ENCODE measurements at places on chromosomes 6 and 20.

- DNase-seq, result no peak
Observed at GRCh38 chr6:147384029-147384428, 124.5 kb upstream of the SAMD5 start.

GRCh38 chr6:131574133-131574532 is 1.1 kb downstream of the ARG1 start:
- DNase-seq, result no peak

DNA sequence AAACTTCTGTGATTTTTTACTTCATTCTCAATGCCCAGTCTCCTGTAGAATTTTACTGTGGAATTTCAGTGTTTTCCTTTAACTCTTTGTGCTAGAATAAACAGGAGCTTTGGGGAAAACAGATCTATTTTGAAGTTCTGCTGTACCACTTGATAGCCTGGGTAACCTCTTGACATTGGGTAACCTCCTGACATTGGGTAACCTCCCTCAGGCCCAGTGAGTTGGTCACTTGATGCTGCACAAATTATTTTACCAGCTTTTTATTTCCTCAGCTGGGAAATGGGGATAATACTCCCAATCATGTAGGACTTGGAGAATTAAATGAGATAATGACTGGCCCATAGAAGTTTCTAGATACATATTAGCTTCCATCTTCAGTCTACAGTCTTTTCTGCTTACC is 137.3 kb upstream of the TOP1 start:
- no peak for DNase-seq

GRCh38 chr6:78700991-78701390 is 166.4 kb upstream of the IRAK1BP1 start:
- DNase-seq, result no peak

DNA sequence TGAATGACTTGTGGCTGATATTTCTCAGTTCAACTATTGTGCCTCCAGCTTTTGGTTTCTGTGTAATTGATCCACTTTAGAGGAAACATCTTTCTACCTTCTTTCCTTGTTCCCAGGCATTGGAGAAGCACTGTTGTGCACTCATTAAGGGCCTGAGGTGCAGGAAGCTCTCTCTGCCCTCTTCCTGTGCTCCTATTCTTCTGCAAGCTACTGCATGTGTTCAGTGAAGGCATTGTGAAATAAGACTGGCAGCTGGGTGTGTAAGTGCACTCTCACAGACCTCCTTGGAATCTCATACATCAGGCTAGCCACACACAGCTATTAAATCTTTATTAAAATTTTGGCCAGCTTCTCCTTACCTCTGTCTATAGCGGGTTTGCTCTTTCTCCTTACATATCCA is 177.8 kb downstream of the OGFRL1 start:
- no peak for DNase-seq

- DNase-seq, result no peak
Observed at GRCh38 chr6:95804847-95805541, 210.8 kb upstream of the FUT9 start.

GRCh38 chr6:148388521-148388920 is 45.9 kb downstream of the SASH1 start:
- no peak for DNase-seq

- DNase-seq, result no peak
Observed at GRCh38 chr20:36860811-36861624, 14.9 kb upstream of the TLDC2 start.

DNA sequence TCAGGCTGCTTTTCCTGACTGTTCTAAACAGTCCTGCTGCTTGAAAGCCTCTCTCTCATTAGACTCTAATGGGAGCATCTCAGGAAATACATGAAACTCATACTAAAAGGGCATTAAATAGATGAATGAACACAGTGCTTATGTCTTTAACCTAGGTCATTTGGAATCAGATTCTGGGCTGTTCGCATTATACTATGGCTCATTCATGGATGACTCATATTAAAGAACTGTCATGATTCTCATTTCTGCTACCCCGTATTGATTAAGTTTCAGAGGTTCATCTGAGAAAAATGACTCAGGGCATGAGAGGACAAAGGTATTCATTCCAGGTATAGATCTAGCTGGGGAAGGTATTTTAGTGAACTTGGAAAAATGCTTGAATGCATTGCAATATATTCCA is 335.5 kb downstream of the GJA1 start:
- DNase-seq, result no peak

GRCh38 chr6:2733324-2733723 is 17.4 kb downstream of the MYLK4 start:
- no peak for DNase-seq

- DNase-seq, result peak; percentile 34
Observed at GRCh38 chr6:163457637-163458561, 43.4 kb downstream of the QKI start.

DNA sequence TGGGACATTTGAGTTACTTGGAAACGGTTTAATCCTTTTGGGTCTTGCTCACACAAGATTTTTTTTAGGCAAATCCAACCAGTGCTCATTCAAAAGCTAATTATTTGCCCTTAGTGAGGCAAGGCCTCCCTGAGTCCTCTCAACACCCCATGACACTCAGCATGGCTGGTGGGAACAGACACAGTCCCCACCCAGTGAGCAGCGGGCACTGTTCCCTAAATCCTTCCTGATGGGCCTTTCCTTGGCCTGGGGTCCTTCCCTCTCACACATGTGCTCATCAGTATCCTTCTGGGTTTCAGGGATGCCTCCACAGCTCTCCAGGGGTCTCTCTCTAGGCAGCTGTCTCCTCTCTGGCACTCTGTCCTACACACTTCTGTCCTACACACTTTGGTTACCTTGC is 28.0 kb downstream of the PLAGL2 start:
- DNase-seq, result no peak

DNA sequence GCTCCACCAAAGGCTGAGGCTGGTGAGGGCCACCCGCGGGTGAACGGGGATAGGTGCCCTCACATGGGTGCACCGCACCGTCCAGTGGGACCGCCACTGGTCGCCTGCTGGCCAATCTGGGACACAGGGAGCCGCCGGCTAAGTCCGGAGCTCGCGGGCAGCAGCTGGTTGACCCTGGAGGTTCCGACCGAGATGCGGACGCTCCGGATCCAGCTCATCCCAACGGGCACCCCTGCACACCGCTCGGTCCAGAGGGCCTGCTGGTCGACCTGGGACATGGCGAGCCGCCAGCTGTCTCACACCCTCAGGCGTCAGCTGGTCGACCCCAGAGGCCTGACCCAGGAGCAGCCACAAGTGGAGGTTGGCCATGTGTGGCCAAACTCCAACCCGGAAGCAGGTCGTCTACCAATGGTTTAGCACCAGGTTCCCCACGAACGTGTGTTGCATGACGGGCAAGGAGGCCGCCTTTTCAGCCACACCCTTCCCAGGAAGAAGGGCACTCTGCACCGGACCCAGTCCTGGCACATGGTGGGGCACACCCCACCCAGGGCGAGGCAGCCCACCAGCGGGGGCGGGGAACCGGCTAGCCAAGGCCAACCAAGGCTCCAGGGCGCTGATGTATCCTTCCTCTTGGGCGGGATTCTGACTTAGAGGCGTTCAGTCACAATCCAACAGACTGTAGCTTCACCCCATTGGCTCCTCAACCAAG is 746.0 kb upstream of the DEFB115 start:
- no peak for DNase-seq

DNA sequence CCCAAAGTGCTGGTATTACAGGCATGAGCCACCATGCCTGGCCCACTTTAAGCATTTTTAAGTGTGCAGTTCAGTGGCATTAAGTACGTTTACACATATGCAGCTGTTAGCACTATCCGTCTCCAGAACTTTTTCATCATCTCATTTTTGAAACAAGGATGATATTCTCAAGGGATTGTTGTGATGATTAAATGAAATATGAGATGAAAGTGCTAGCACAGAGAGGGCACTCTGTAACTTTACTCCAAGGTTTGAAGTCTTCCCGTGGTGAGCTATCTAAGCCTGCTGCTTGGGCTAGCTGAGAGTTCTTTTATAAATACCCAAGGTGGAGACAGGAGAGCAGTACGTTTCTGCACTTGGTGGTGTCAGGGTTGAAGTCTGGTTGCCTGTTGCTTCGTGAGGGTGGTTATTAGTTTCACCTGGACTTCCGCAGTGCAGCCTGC is 6.6 kb downstream of the TM9SF4 start:
- DNase-seq, result peak; percentile 25

GRCh38 chr6:69106511-69106910 is 471.4 kb downstream of the ADGRB3 start:
- no peak for DNase-seq

DNA sequence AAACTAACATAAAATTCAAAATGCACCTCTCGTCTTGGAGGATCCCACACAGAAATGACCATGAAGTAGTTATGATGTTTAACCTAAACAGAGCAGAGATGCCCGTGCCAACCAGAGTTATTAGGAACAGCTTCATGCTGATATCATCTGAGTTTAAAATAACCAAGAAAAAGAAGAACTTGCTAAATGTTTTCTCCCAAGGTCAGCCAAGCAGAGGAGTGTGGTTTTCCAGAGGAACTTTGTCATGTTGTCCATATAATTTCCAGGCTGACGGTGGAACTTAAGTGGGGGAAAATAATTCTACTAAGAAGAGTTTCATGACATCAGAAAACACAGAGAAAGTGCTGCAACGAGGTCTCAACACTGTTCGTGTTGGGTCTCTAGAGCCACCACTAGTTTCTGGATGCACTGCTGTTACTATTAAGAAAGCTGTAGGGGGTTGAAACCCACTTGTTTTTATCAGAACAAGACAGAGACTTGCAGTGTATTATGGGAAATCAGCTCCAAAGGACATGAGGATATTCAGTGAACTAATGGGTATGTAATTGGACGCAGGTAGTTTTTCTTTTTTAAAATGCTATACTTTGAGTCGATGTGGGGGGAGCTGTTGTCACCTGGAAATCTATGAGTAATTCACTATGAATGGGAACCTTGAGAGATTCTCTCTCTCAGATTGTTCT is 5.2 kb downstream of the AGPAT4 start:
- DNase-seq, result no peak

DNA sequence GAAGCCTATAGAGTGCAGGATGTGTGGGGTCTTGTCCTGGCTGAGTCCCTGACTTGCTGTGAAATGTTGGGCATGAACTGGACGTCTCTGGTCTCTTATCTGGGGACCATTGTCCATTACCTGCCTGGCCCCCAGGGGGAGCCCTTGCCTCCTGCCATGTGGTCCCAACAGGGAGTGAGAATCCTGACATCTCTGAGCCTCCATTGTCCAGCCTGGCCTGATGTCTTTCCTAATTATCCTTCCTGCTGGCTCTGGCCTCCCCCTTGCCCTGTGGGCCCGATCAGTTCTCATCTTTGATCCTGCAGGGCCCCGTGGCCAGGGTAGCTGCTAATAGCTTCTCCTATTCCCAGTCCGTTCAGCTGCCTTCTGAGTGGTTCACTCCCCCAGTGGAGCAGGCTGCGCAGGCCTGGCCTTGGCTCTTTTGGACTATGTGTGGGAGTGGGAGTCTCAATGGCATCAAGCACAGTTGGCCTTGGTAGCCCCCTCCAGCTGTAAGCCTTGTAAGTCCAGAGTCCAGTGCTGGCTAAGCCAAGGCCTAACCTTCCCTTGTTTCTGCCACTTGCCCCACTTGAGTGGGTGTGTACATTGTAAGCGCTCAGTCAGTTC is 77.9 kb upstream of the RALY start:
- DNase-seq, result peak; percentile 66

DNA sequence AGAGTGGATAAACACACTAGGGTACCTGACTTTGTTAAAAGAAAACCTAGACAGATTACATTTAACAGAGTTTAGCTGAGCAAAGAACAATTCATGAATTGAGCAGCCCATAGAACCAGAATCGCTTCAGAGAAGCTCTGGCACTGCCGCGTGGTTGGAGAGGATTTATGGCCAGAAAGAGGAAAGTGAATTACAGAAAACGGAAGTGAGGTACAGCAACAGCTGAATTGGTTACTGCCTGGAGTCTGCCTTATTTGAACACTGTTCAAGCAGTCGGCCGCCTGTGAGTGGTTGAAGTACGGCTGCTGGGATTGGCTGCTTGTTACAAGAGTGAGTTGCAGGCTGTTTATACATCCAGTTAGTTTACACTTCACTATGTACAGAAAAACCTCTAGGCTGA is 253.8 kb upstream of the CDYL start:
- peak; percentile 43 for DNase-seq

- peak; percentile 56 for DNase-seq
Observed at GRCh38 chr6:132813173-132813856, 1.1 kb upstream of the RPS12 start.

- DNase-seq, result no peak
Observed at GRCh38 chr6:29720863-29721262, 2.4 kb upstream of the HLA-F start.

DNA sequence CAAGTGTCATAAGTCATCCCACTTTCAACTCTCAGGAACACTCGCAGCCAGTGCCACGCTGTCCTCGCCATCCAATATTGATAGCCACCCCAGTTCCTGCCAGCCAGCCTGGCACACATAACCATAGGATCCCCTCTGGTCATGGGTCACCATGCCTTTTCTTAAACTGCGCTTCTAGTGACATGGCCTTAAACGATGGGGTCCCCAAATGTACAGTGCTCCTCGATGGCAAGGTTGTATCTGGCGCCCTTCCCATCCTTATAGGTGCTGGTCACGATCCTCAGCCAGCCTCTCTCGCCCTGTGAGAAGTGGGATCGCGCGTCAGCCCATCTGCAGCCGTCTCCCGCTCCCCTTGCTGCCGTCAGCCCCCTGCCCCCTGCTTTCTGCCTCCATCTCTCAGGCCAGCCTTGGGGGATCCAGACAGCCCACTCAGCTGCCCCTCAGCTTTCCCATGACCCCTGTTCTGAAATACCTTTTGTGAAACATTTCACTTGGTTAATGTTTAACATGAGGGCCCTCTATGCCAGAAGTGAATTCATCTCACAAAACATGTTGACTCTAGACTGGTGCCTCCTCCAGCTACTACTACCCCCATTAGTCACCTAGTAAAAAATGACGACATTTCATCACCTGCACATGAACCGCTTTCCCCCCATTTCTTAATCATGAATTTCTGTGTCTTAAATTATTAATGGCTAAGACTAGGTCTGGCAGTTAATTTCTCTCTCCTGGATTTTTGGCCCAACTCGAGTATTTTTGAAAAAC is 11.4 kb downstream of the CTSZ start:
- no peak for DNase-seq

GRCh38 chr6:89680551-89680950 is 42.0 kb upstream of the LYRM2 start:
- no peak for DNase-seq

GRCh38 chr6:128131036-128131435 is 230.2 kb upstream of the THEMIS start:
- DNase-seq, result no peak

DNA sequence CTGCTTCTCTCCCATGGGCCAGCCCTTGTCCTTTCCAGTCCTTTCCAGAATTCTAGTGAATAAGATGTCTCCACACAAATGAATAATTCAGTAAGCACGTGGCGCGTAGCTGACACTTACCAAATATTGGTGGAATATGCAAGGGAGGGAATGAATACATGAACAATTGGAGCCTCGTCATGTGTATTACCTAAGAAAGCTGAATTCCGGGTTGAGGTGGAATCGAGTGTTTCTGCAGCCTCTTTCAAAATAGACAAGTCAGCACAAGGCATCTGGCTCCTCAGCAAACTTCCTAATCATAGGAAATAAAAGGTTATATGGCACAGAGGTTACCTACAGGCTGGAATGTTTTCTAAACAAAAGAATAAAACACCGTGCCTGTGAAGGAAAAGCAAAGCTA is 47.0 kb upstream of the NT5E start:
- no peak for DNase-seq

- DNase-seq, result peak; percentile 6
Observed at GRCh38 chr6:116059713-116060571, 749 bp downstream of the FRK start.
